Body of pancreas (tissue), 4 donors: ENCODE measurements at places on chromosomes 5 and 9. TPM values are rescaled to one million over a fixed set of nuclear protein-coding genes. Genes with fewer than 3 reads are reported as not detected.

COL27A1 gene
- total RNA-seq = 58.0 TPM

COQ4 gene
- total RNA-seq = 89.7 TPM

LMX1B gene
- not detected for total RNA-seq

PCDHGB6 gene
- 8.0 TPM for total RNA-seq

CSF1R gene
- total RNA-seq = 5.3 TPM

SMIM33 gene
- not detected for total RNA-seq

PCDHGA11 gene
- total RNA-seq = 4.9 TPM

LRRC70 gene
- total RNA-seq = 4.7 TPM

BTNL9 gene
- 41.5 TPM for total RNA-seq

KLHL3 gene
- total RNA-seq = 5.7 TPM

ZNF354C gene
- total RNA-seq = 3.6 TPM

OR1L4 gene
- not detected for total RNA-seq

ROR2 gene
- 5.4 TPM for total RNA-seq

ECM2 gene
- total RNA-seq = 8.2 TPM

GRXCR2 gene
- not detected for total RNA-seq

FAM153A gene
- total RNA-seq = 1.6 TPM

TNC gene
- 4.2 TPM for total RNA-seq

GABRA1 gene
- total RNA-seq = not detected

CDC25C gene
- not detected for total RNA-seq

ADAMTSL2 gene
- total RNA-seq = 4.2 TPM

LRRTM2 gene
- total RNA-seq = 0.52 TPM

FREM1 gene
- total RNA-seq = 9.1 TPM

PCA3 gene
- total RNA-seq = not detected

GPX3 gene
- 686 TPM for total RNA-seq

CERCAM gene
- 28.0 TPM for total RNA-seq

ANKRD33B gene
- 2.3 TPM for total RNA-seq

POU5F2 gene
- total RNA-seq = 5.2 TPM

SPZ1 gene
- total RNA-seq = not detected

SPATA31D4 gene
- total RNA-seq = not detected

FGF18 gene
- not detected for total RNA-seq
